ENCODE measurements at places on chromosomes 7 and 10.

DNA sequence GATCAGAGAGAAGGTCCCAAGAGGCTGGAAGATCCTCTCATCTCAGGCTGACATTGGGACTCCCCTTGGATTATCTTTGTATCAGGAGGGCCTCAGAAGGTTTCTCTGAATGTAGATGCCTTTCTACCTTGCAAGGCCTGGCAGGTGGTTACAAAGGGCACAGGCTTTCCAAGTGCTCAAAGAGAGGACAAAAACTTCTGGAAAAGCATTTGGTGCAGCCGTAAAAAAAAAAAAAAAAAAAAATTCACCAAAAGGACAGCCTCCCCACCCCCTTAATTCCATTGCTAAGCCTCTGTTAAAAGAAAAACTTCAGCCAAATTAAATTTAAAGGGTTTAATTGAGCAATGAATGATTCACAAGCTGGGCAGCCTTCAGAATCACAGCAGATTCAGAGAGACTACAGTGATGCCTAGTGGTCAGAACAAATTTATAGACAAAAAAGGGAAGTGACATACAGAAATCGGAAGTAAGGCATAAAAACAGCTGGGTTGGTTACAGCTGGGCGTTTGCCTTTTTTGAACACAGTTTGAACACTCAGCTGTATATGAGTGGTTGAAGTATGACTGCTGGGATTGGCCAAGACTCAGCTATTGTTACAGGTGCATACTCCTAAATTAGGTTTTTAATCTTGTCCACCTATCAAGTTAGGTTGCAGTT, 42.5 kb upstream of the LRGUK start:
- no peak for DNase-seq

- no peak for DNase-seq
Measured at GRCh38 chr7:14839307-14839706, 63.2 kb downstream of the DGKB start.

- DNase-seq, result no peak
Measured at GRCh38 chr10:132532179-132532578, 5.4 kb upstream of the INPP5A start.

GRCh38 chr7:142563470-142563869, 185.8 kb upstream of the PRSS1 start:
- no peak for DNase-seq

GRCh38 chr10:23884670-23885069, 324.3 kb upstream of the KIAA1217 start:
- no peak for DNase-seq

GRCh38 chr7:150363872-150364271, 4.8 kb upstream of the REPIN1 start:
- no peak for DNase-seq

Data from BE2C (cell line).